Stimulated activated CD4-positive, alpha-beta T cell treated with anti-CD3 and anti-CD28 coated beads, Interleukin-4, amount 100 ng/mL, for 48 hours (primary cell): ENCODE measurements at places on chromosomes 7 and 10.

GRCh38 chr10:11581213-11581612 is 30.2 kb downstream of the USP6NL start:
- DNase-seq: no peak

DNA sequence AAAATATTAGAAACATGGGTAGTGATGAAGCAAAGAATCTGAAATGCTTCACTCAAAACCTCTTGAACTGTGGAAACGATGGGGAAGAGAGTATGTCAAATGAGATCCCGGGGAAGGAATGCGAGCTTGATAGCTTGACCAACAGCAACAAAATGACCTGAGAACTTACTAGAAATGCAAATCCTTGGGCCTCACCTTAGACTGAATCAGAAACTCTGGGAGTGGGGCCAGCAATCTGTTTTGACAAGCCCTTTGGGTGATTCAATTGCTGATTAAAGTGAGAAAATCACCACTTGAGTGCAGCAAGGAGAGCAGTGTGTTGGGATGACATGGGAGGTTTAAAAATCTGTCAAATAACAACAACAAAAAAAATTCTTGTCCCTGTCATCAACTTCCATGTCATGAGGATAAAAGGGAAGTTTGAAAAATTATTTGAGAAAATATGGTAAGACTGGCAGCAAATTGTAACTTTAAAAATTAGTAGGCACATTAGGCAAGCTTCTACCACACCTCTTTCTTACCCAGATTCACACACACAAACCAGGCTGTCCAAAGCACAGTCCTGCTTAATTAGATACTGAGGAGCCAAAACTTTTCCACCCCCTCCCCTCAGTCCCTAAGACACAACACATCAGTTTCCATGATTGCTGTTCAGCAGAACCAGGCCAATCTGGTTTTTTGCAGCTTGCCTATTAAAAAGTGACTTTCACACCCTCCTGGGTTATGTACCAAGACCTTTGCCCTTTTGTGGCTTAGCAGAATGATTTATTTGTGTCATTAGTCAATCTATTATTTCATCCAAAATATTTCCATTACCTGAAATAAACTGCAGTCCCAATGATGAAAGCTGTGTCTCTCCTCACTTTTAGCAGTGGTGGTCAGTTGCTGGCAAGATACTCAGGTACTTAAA is 15.6 kb downstream of the CALCR start:
- no peak for DNase-seq

- DNase-seq: no peak
These were observed 14.7 kb downstream of the MMS19 start for GRCh38 chr10:97483506-97483905.

GRCh38 chr10:27153845-27154193 is 365 bp downstream of the YME1L1 start:
- no peak for DNase-seq

DNA sequence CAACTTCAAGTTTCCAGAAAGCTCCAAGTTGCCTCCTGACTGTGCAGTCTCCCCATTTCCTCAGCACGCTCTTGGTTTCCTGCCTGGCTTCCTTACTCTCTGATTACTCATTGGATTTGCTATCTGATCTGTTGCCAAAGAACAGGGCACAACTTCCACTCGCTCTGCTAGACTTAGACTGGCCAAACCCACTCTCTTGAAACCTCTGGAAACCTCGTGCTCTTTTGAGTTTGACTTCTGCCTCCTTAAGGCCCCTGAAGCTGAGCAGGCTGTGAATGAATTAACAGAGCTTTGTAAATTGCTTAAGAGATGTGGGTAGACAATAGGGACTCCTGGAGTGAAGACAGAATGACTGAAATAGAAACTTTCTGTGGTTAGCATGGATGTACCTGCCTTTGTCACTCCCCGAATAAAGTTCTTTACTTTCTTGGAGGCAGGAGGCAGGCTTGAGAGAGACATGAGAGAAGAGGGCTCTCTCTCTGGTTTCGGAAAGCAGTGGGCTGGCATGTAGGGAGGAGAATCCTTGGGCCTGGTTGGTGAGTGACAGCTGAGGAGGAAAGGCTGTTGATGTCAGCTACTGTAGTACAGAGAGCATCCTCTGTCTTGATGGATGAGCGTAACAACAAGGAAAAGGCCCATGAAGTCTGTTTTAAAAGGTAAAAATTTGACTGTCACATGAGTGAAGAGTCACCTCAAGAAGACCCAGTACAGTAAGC is 70.8 kb downstream of the CHN2 start:
- DNase-seq: no peak

DNA sequence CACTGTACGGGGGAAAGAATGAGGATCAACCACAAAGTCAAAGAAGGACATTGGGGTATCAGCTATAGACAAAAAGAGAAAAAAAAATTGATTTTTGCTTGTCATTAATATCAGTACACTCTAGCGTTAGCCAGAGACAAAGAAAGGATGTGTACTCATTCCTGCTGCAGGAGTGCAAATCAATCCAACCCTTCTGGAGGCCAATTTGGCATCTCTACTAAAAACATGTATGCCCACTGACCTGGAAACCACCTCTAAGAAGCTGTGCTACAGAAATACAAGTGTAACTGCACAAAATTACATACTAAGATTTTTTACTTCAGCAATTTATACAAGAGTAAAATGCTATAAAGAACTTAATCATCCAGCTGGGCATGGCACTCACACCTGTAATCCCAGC is 13.6 kb downstream of the NSMCE4A start:
- no peak for DNase-seq

- DNase-seq: no peak
These were observed 497 bp downstream of the PPP2R2D start for GRCh38 chr10:131901181-131901829.

DNA sequence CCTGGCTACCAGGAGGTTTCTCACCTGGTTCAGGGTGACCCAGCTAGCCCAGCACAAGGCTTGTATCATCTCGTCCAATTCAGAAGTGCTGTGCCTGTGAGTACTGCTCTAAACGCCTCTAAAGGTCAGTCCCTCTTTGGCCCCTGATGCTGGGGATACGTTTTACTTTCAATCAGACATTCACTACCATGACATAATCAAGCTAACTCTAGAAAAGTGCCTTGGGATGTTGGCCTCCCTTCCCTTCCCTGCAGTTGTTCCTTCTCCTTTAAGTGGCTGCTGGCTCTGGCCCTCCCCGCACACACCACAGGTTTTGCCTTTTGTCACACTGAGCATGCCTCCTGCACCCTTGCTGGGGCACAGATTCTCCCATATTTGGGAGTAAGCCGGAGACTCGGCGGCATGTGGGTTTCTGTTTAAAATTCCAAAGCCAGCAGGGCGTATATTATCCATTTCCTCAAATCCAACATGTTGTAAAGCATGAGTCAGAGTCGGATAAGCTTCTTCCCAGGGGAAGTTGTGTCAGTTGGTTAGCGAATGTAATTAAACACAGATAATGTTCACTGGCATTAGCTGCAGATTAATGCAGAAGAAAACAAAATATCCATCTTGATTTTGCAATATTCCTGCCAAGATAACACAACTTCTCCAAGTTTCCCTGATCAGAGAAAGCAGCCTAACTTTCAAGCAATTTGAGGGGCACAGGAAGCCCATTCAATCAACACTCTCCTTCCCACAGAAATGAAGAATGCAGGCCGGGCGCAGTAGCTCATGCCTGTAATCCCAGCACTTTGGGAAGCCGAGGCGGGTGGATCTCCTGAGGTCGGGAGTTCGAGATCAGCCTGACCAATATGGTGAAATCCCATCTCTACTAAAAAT is 31.8 kb upstream of the VCL start:
- DNase-seq: no peak

- no peak for DNase-seq
These were observed 106.9 kb upstream of the RHEB start for GRCh38 chr7:151626422-151627115.

DNA sequence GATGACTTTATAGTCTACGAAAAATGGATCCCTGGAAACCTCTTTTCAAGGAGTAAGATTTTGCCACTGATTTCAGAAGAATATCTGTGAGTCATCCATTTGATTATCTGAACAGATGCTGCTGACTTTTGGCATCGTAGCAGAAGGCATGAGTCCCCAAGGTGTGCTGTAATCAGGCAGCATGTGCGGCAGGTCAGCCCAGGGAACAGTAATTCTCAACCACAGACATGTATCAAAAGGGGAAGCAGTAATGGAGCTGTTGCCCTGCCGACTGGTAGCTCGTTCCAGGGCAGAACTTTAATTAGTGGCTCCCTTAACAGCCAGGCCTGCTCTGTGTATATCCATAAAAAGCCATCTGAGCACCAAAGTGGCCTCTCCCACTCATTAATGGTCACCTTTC is 5.7 kb upstream of the VWC2 start:
- no peak for DNase-seq

- DNase-seq: no peak
These were observed 119.1 kb downstream of the NKX6-2 start for GRCh38 chr10:132666705-132667341.

DNA sequence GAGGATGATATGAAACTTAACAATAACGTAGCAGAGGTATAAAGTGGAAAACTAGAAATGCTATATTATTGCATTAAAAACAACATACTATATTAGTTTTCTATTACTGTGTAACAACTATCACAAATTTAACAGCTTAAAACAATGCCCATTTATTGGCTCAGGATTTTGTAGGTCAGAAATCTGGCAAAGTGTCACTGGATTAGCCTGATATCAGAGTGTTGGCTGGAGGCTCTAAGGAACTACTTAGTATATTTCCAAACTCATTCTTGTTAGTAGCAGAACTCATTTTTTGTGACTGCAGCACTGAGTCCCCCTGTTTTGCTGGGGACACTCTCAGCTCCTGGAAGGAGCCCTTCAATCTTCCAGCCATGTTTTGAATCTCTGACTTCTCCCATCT is 306.8 kb downstream of the ETV1 start:
- no peak for DNase-seq

- DNase-seq: no peak
These were observed 161.1 kb upstream of the SVIL start for GRCh38 chr10:29795850-29796249.

GRCh38 chr10:125375210-125375609 is 214.8 kb upstream of the CTBP2 start:
- DNase-seq: no peak

DNA sequence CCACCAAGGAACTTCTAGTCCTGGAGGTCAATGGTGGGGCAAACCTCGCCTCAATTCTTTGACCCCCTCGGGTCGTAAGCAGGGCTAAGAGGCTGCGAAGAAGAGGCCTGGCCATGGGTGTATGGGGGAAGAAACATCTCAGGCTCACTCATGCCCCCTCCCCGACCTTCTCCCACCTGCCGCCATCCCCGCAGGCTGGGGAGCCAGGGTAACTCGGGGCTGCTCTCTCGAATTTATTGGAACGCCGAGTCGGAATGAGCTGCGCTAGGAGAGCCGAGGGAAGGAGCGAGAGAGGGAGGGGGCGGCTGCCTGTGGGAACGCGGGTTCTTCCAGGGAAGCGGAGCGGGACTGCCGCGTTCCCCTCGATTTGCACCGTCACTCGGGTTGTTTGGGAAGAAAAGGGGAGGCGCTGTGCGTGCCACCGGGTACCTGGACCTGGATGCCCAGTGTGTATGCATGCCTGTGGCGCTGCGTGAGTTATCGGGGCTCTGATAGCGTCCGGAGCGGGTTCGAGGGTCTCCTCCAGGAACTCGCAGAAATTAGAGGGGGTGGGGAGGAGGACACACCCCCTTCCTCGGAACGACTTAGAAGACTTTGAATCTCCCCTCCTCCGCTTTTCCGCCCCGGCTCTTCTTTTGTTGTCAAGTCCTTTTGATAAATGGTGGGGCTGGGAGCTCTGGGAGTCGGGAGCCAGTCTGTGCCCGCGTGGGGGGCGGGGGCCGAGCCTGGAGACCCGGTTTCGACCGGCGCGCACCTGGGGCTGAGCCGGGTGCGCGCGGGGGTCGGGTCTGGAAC is 1.8 kb upstream of the ZNF503 start:
- DNase-seq: no peak

GRCh38 chr10:69413221-69413865 is 3.4 kb downstream of the TACR2 start:
- DNase-seq: no peak

GRCh38 chr10:70715853-70716795 is 43.8 kb downstream of the ADAMTS14 start:
- peak; percentile 40 for DNase-seq

DNA sequence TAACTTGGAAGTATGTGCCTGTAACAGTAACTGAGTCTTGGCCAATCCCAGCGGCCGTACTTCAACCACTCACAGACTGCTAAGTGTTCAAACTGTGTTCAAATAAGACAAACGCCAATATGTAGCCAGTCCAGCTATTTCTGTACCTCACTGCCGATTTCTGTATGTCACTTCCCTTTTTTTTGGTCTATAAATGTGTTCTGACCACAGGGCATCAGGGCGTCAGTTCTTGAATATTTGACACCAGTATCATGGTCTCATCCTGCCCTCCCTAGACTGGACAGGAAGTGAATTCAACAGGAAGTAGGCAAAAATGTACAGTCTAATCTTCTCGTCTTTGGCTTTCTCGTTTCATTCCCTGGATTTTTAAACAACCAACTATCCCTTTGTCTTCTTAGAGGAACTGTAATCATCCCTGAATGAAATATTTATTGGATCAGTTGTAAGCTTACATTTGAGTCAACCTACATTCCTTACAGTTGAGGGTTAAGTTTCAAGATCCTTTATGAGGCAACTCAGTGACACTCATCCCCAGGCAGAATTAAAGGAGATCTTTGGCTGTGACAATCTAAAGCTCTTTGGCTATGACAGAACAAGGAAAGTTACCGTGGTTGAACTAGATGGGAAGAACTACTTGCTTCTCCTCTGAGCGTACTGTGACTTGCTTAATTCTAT is 232.7 kb downstream of the NSUN6 start:
- no peak for DNase-seq

DNA sequence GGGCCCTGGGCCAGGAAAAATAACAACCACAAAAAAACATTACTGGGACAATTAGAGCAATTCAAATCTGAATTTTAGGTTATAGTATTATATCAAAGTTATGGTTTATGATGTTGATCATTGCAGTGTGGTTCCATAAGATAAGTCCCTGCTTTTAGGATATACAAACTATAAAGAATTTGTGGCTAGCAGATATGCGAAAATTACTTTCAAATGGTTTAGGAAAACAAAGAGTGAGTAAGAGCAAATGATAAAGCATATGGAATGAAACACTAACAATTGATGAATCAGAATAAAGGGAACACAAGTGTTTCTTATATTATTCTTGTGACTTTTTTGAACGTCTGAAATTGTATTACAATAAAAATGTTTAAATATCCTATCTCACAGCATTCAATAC is 64.4 kb upstream of the HECTD2 start:
- DNase-seq: no peak

GRCh38 chr10:78436706-78437406 is 403.2 kb downstream of the RPS24 start:
- no peak for DNase-seq

GRCh38 chr7:25732766-25733217 is 419.2 kb upstream of the NFE2L3 start:
- no peak for DNase-seq

- peak; percentile 45 for DNase-seq
These were observed 133.6 kb downstream of the ZMIZ1 start for GRCh38 chr10:79202188-79203013.

GRCh38 chr7:38398725-38399321 is 125.4 kb upstream of the TARP start:
- DNase-seq: peak; percentile 55

DNA sequence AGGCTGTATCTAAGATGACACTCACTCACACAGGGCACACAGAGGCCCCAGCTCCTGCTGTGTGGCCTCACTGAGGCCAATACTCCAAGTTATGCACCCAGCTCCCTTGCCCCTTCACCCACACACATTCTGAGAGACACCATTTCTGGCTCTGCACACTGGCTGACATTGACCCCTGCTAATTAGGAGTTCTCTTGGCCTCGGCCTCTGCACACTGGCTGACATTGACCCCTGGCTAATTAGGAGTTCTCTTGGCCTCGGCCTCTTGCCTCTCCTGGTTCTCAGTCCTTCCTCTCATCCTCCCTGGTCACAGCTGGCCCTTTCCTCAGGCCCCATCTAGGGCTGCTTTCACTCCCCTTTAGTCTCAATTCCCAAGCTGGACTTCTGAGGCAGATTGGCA is 97.3 kb downstream of the GRID1 start:
- no peak for DNase-seq
